ENCODE measurements at places on chromosomes 11 and 22. TPM values are rescaled to one million over a fixed set of nuclear protein-coding genes. Genes with fewer than 3 reads are reported as not detected.

Gene ACR
- total RNA-seq = not detected

Gene VWCE
- 8.6 TPM for total RNA-seq

Gene KDM4E
- not detected for total RNA-seq

DNA sequence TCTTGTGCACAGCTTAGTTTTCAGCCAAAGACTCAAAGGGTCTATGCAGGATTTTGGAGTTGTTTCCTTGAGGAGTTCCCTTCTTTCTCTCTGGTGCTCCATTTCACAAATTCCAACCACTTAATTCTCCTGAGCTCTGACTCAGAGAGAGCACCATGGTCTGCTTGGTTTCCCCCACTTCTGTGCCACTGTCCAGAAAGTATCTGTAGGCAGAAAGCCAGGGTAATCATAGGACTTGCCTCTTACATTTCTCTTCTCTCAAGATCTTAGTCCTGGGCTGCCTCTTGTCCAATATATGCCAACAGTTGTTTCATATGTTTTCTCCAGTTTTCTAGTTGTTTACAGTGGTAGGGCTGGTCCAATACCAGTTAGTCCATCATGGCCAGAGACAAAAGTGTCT, 6.4 kb upstream of the MRGPRD start:
- DNase-seq = no peak
- H3K27me3 ChIP-seq = peaks cover 5% of the 10 kb centered on the region
- H3K36me3 ChIP-seq = no peaks in the 10 kb centered on the region
- no peak overlapping the region for H3K4me3 ChIP-seq
- H3K27ac ChIP-seq = no peak overlapping the region

DNA sequence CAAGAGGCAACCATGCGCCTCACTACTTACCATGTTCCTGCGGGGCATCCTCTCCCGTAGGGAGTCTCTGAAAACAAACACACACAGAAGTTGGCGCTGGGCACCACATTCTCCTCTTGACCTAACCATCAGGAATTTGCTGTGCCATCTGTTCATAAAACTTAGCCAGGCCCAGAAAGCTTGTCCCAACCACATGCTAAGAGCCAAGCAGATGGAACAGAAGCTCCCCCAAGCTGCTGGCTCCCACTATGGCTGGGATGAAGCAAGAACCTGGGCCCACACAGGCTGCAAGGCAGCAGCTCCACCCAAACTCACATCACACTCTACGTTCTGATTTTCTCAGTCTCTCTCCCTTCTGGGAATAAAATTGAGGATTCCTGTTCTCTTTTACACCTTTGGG, 17.4 kb downstream of the HPS4 start:
- DNase-seq = no peak
- no peaks in the 10 kb centered on the region for H3K27me3 ChIP-seq
- H3K4me3 ChIP-seq = no peak overlapping the region

- no peak for DNase-seq
- H3K27me3 ChIP-seq = no peaks in the 10 kb centered on the region
- H3K4me1 ChIP-seq = peaks cover 4% of the 10 kb centered on the region
- no peak overlapping the region for H3K4me3 ChIP-seq
- H3K36me3 ChIP-seq = no peaks in the 10 kb centered on the region
These were observed 25.4 kb downstream of the YPEL1 start for GRCh38 chr22:21710156-21710555.

All from A673 (cell line).